ENCODE measurements at places on chromosomes 6 and 20.

DNA sequence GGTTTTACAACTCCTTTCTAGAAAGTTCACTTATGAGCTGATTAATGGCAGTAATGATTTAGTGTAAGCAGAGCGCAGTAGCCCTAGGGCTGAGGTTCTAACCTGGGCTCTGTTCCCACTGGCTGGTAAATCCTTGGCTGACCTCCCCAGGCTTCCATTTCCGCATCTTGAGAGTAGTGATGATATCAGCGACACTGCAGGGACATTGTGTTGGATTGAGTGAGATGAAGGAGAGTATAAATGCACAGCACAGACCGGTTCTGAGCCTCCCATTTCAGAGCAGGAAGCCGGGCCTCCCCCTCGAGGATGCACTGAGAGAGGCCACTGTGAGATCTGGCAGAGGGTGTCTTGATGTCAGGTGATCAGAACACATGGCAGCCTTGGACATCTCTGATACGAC lies 477.2 kb upstream of the SULF2 start:
- DNase-seq, result no peak

DNA sequence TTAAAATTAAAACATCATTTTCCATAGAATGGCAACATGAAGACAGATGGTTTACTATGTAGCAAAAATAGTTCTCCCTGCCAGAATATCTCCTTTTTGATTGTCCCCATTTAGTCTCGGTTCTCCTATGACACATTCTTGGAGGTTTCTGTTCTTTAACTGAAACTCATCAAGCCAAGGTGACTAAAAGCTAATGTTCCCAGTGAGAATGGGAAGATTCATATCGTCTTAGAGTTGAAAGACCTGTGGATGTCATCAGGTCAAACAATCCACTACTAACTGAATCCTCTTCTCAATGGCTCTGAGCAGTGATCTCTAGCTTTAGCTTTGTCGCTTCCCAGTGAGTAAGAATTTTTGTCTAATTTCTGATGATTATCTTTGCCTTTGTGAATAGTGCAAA lies 1.3 kb upstream of the DOK5 start:
- DNase-seq, result no peak

GRCh38 chr6:13703496-13703895 lies 8.1 kb downstream of the RANBP9 start:
- DNase-seq, result no peak

- DNase-seq, result no peak
These were observed 46.2 kb upstream of the RAB23 start for GRCh38 chr6:57268294-57268640.

DNA sequence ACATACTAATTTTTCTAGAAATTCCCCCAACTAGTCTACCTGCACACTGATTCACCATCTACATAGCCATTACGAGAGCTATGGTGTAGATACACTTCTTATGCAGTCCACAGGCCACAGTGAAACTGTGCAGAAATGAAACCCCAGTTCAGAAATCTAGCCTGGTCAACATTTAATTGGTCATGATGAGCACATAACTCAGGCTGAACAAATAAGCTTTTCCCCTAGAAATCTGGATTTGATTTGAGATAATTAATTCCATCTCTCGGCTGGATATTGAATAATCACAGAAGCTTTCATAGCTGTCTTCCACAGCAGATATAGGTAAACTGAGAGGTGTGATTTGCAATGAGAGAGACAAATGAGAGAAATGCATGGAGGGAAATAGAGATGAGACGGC lies 22.6 kb upstream of the TINAG start:
- DNase-seq, result no peak

GRCh38 chr6:84033523-84034451 lies at the start of gene MRAP2:
TSS of gene MRAP2 (plus strand) at chr6:84033772. CDS start at chr6:84055319, 21,547 bp downstream.
- no peak for DNase-seq

DNA sequence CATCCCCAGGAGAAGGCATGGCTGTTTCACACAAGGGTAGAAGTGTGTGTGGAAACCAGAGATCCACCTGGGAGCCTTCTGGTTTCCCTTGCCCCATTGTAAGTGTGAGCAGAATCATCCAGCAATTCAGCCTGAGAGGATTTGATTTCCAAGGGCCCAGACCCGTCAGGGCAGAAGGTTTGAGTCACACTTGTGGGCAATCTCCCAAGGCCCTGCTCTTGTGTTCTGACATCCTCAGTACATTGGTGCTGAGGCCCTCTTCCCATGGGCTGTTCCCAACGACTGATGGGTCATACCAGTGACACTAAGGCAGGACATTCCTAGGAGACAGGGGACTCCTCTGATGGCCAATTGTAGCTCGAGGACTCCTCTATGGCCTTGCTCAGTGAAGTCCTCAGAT lies 58.2 kb upstream of the POLR1H start:
- DNase-seq, result no peak

- DNase-seq, result no peak
These were observed 116.2 kb downstream of the RTN4IP1 start for GRCh38 chr6:106512968-106513574.

DNA sequence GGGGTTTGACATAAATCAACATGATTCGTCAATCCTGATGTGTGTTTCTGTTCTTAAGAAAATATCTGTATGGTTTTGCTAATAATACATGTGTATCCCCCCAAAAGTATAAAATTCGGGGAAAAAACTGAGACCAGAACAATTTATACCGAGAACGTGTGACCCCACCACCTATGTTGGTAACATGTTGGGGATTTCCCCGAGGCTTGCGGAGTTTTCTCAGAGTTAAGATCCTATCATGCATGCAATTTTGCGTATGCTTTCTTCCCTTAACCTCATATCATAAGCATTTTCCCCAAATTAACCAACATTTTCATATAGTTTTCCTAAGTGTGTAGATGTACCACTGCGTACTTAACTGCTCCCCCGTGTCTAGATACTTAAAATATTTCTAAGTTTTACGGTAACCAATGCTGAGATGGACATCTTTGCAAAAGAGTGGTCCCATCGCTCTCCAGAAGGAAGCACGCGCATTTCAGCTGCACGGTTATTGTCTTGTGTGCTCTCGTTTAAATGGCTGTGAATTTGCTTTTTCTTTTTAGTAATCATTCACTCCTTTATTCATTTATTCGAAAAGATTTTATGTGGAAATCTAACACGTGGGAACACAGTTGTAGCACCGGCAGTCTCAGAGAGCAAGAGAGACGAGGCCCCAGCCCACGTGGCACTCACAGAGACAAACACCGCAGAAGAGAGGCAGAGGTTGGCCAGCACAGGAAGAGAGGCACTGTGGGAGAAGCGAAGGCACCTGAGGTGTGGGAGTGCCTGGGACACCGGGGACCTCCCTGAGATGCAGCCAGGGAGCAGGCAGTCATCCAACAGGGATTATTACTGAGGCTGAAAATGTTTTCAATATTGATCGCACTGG lies 13.2 kb upstream of the IRF4 start:
- DNase-seq, result no peak

DNA sequence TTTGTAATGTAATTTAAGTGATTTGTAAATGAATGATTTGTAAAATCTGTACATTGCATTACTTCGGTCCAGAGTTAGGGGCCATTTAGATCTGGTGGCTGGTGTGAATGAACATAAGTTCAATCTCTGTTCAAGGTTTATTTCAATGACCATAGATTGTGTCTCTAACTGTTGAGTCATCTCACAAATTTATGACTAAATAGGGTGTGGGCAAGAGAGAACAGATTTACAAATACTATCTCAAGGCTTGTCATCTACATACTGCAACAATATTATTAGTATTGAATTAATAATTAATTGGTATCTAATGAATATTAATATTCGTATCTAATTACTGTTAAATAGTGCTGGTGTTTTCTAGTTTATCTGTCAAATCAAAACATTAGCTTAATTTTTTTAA lies 115.3 kb upstream of the EDN1 start:
- no peak for DNase-seq

- DNase-seq, result no peak
These were observed 11.3 kb downstream of the LRP11 start for GRCh38 chr6:149852881-149853280.

DNA sequence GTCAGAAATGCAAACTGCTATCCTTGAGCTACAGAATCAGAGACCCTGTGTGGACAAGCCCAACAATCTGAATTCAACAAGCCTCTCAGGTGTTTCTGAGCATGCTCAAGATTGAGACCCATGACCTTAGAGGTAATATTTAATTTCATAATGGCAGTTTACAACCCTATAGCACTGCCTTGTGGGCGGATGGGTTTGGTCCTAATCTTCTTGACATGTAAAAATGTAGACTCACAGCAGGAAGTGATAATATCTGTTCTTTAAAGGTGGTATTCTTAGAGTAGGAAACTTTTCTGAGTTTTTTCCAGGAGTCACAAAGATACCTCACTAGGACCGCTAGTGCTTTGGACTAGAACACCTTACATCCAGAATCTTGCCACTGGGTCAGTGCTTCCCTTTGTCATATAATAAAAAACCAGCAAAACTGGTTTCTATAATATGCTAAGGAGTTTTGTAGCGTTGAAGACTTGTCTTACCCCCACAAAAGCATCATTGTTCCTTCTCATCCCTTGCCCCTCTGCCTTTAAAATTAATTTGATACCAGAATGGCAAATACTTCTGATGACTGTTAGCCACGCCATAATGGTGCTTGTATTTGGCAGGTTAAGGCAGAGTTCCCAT lies 52.6 kb downstream of the E2F3 start:
- no peak for DNase-seq

- no peak for DNase-seq
These were observed 47.0 kb upstream of the CHRNA4 start for GRCh38 chr20:63407928-63408683.

DNA sequence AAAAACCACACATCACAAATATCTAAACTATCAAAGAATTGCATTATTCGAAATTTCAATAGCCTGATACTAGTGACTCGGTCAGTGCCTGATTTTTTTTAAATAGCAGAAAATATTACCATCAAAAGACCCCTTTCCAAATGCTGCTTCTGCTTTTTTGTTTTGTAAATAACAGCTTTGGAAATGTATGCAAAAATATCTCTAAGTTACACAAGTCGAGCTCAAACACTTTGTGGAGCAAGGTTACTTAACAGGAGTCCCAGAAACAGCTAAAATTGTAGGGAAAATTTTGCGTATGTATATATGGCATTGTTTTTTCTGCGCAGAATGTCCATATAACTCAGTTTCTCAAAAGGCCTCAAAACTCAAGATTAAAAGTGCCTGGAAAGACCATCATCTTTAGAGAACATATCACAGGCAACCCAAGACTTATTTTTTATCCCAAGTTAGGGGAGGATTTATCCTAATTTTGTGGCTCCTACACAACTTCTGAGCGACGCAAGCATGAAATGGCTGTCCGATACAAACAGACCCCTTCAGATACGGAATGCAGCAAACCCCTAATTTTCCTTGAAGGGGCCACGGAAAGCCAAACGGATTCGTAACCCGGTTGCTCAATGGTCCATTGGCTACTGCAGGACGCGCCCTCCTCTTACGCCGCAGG lies 1.3 kb downstream of the CEP85L start:
- no peak for DNase-seq

DNA sequence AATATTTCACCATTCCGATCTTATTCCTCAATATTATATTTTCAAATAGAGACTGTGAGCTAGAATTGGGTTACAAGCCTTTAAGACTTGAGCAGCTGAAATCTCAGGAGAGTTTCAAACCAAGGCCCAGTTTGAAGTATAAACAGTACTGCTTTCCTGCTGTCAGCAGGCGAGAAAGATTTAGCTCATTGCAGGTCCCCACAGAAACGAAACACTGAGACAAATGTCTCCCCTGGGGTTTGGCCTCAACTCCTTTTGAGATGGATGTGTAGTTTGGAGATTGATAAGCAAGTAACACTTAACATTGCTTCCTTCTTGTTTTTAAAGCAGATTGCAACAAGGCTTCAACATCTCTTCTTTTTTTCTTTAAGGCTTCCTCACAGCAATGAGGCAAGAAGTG lies 22.4 kb upstream of the GLP1R start:
- DNase-seq, result no peak

DNA sequence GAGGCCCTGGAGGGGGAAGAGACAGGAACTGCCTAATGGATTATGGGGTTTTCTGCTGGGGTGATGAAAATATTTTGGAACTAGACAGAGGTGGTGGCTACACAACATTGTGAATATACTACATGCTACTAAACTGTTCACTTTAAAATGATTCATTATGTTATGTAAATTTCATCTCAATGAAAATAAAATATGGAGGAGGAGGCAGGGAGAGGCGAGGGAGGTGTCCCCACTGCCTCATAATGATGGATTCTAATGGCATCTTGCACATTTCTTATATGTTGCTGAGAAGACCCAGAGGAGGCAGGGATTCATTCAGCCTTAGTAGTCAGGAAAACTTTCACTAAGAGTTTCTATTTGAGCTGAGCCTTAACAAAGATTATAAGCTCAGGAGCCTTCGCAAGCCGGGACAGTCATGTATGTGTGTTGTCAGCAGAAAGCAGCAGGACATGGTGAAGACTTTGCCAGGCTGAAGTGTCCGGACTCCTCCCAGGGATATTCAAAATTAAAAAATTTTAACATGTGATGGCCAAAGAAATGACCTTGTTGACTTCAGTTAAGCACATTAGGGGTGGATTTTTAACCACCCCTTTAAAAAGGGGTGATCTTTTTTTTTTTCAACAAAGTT lies 158.6 kb upstream of the PCSK2 start:
- DNase-seq, result no peak

- no peak for DNase-seq
These were observed 12.8 kb downstream of the STK4 start for GRCh38 chr20:44979090-44979621.

DNA sequence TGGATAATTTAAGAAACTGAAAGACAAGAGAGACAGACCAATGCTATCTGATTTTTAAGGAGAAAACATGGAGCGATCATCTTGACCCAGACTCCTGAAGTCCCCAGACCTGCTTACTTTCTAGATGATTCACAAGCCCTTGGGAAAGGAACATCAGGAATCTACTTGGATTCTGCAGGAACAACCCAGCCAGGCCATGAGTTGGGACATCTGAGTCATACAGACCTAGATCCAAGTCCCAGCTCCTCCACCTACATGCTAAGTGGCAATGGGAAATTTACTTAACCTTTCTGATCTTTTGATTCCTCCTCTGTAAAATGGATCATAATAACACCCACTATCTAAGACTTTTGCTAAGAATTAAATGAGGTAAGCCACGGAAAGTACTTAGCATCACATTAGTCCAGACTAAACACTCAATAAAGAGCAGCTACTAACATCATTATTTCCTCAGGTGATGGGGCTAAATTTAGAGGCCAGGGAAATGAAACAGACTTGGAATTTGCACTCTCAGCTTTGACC lies 61.0 kb upstream of the MAFB start:
- no peak for DNase-seq

GRCh38 chr6:113871975-113872374 lies 14.8 kb downstream of the MARCKS start:
- DNase-seq, result no peak

DNA sequence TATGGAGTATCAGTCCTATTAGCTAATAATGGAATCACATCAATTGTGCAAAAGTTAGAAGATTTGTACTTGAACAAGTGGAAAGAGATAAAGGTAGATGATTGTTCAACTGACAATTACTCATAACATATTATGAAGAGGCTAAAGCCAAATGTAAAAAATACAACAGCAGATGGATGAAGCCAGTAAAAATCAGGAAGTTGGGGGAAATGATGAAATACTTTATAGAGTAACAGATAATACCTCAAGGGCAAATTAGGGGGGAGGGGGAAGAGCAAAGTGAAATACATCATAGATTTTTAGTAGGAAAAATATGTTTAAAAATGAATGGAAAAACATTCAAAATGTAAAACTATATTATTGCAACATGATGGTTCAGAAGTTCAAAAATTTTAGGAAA lies 114.0 kb downstream of the PDSS2 start:
- DNase-seq, result no peak

- no peak for DNase-seq
These were observed 33.9 kb downstream of the EDN1 start for GRCh38 chr6:12324099-12324498.

GRCh38 chr6:44512868-44513741 lies 125.6 kb downstream of the CDC5L start:
- DNase-seq, result no peak
